ENCODE measurements at places on chromosomes 6 and 20. TPM values are rescaled to one million over a fixed set of nuclear protein-coding genes. Genes with fewer than 3 reads are reported as not detected.

Gene WFDC2
- total RNA-seq, result not detected

Gene DACT2
- total RNA-seq, result not detected

Gene MUC22
- not detected for total RNA-seq

DNA sequence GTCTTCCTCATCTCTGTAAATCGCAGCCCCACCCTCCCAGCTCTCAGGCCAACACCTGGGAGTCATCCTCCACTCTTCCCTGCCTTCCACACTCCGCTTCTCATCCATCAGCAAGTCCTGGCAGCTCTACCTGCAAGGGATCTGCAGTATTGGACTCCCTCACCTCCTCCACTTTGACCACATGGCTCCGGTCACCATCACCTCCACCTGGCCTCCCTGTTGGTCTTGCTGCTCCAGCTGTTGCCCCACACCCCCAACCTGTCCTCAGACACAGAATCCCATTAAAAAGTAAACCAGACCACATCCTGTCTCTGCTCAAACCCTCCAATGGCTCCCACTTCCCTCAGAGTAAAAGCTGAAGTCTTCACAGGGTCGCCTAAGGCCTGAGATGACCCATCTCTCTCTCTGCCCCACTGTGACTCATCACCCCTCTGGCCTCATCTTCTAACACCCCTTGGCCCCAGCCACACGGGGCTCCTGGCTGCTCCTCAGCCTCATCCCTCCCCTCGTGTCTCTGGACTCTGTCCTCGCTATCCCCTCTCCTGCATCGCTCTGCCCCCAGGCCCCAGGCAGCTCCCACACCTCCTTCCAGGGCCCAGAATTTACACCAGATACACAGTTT lies 185.1 kb upstream of the SULF2 start:
- no peak overlapping the region for H3K4me3 ChIP-seq
- no peaks in the 10 kb centered on the region for H3K4me1 ChIP-seq
- DNase-seq, result peak; percentile 11
- no peaks in the 10 kb centered on the region for H3K36me3 ChIP-seq

- H3K4me1 ChIP-seq, result peaks cover 4% of the 10 kb centered on the region
- no peaks in the 10 kb centered on the region for H3K27me3 ChIP-seq
- peak overlapping the region; percentile 78 for H3K4me3 ChIP-seq
- H3K27ac ChIP-seq, result no peak overlapping the region
- peak; percentile 80 for DNase-seq
These were observed 19.9 kb downstream of the ZKSCAN8 start for GRCh38 chr6:28161410-28162079.

- H3K4me3 ChIP-seq, result no peak overlapping the region
- no peaks in the 10 kb centered on the region for H3K27me3 ChIP-seq
- H3K36me3 ChIP-seq, result no peaks in the 10 kb centered on the region
- H3K4me1 ChIP-seq, result no peaks in the 10 kb centered on the region
- H3K27ac ChIP-seq, result no peak overlapping the region
- DNase-seq, result no peak
These were observed 757 bp upstream of the SAMD3 start for GRCh38 chr6:130223508-130223907.

DNA sequence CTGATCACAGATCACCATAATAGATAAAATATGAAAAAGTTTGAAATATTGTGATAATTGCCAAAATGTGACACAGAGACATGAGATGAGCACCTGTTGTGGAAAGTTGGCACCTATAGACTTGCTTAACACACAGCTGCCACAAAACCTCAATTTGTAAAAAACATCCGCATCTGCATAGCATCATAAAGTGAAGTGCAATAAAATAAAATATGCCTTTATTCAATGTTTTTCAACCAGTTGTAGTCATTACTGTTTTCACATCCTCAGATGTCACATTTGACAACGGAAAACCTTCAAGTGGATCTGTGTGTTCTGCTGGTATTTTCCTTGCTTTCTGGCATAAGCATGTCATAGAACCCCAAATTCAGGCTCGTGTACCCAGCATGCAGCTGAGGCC lies 50.2 kb upstream of the IFNGR1 start:
- DNase-seq, result no peak
- H3K4me3 ChIP-seq, result no peak overlapping the region
- no peaks in the 10 kb centered on the region for H3K36me3 ChIP-seq
- H3K27ac ChIP-seq, result no peak overlapping the region

DNA sequence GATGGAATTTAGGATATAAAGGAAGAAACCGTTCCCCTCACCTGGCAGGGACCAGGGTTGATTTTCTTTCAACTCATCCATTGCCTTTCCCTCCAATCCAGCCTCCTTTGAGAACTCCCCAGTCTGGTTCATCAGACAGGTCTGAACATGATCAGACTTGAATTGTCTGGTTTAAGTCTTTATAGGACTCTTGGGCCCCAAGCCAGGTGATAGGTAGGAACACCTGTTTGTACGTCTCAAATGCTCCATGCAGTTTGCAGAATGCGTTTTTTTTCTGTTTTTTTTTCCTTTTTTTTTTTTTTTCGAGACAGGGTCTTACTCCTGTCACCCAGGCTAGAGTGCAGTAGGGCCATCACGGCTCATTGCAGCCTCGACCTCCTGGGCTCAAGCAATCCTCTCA lies 4.1 kb upstream of the CEP250 start:
- DNase-seq, result no peak
- no peak overlapping the region for H3K4me3 ChIP-seq
- H3K27ac ChIP-seq, result no peak overlapping the region
- H3K27me3 ChIP-seq, result no peaks in the 10 kb centered on the region
- no peaks in the 10 kb centered on the region for H3K36me3 ChIP-seq

DNA sequence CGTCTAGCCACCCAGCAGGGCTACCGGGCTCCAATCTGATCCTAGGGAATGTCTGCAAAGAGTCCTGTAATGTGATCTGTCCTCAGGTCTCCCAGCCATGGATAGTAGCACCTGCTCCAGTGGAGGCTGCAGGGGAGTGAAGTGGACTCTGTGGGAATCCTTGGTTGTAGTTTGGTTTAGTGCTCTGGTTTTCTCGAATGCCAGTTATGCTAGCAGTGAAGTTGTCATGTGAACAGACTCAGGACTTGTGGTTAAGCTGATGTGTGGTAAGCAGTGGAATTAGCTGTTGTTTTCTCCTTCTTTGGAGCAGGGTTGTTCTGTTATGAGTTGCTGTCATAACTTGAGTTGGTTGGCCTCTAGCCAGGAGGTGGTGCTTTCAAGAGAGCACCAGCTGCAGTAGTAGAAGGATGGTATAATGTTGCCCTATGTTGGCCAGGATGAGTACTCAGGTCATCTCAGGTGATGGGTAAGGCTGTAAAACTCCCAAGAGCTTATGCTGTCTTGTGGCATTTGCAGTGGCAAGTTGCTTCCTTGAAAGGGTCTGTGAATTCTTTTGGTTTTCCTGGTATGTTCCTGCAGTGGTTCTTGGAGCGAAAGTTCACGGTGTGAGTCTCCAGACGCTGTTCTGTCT lies 390.2 kb downstream of the UTRN start:
- H3K27me3 ChIP-seq, result no peaks in the 10 kb centered on the region
- H3K4me3 ChIP-seq, result no peak overlapping the region
- H3K4me1 ChIP-seq, result peaks cover 14% of the 10 kb centered on the region
- H3K27ac ChIP-seq, result no peak overlapping the region

- peak; percentile 64 for DNase-seq
- H3K4me3 ChIP-seq, result no peak overlapping the region
- H3K27ac ChIP-seq, result no peak overlapping the region
- H3K36me3 ChIP-seq, result peaks cover 13% of the 10 kb centered on the region
These were observed 148.8 kb downstream of the DTNBP1 start for GRCh38 chr6:15513801-15514711.
